ENCODE measurements at places on chromosomes 3 and 15. TPM values are rescaled to one million over a fixed set of nuclear protein-coding genes. Genes with fewer than 3 reads are reported as not detected.

GRCh38 chr3:177050501-177051237 is 146.6 kb downstream of the TBL1XR1 start:
- no peak for DNase-seq

GRCh38 chr3:41216993-41217392 is 17.7 kb downstream of the CTNNB1 start:
- no peak for DNase-seq

GRCh38 chr15:78070049-78070700 is 7.3 kb downstream of the TBC1D2B start:
- peak; percentile 8 for DNase-seq

DNA sequence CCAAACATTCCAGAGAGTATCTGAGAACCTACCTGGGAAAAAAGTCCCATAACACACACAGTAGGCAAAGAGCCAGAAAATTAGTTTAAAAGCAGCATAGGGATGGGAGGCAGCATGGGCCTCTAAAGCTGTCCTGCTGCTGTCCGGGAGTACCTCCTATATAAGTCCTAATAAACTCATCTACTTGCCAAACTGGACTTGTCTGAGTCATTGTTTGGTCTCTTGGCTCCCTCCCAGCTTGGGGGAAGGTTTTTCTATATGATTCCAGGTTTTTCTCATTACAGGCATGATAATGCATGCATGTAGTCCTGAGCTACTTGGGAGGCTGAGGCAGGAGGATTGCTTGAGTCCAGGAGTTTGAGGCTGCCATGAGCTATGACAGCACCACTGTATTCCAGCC is 17.5 kb upstream of the HACD2 start:
- DNase-seq = no peak

CLDN18 gene
- total RNA-seq = 0.16 TPM

DNA sequence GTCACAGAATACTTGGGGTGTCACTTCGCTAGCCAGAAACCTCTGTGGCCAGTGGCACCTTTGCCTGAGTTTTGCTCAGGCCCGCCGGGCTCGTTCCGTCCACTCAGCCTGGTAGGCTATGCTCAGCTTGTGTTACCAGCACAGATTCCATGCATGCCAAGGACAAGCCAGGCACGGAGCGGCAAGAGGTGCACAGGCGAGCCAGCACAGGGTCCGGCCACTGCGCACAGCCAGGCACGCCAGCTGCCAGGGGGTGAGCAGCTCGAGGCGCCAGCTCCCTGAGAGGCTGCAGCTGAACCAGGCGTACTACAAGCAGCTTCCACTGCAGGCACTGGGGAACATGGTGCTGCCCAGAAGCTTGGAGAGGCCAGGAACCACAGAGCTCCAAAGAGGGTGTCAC is 14.7 kb downstream of the PCYT1A start:
- DNase-seq = no peak
